ENCODE measurements at places on chromosomes 6 and 20. TPM values are rescaled to one million over a fixed set of nuclear protein-coding genes. Genes with fewer than 3 reads are reported as not detected.

CRYBG1 gene
- 7.6 TPM for total RNA-seq

PRRT1 gene
- under 0.01 TPM for total RNA-seq

FAM209A gene
- 0.13 TPM for total RNA-seq

PLCB1 gene
- total RNA-seq, result 13.1 TPM

DLL1 gene
- total RNA-seq, result 2.6 TPM

DLK2 gene
- 0.76 TPM for total RNA-seq

PKIB gene
- total RNA-seq, result 0.13 TPM

COL19A1 gene
- under 0.01 TPM for total RNA-seq

SMOC2 gene
- total RNA-seq, result not detected

Data from dermis microvascular lymphatic vessel endothelial cell (primary cell).